ENCODE measurements at places on chromosomes 2 and 18. TPM values are rescaled to one million over a fixed set of nuclear protein-coding genes. Genes with fewer than 3 reads are reported as not detected.

DNA sequence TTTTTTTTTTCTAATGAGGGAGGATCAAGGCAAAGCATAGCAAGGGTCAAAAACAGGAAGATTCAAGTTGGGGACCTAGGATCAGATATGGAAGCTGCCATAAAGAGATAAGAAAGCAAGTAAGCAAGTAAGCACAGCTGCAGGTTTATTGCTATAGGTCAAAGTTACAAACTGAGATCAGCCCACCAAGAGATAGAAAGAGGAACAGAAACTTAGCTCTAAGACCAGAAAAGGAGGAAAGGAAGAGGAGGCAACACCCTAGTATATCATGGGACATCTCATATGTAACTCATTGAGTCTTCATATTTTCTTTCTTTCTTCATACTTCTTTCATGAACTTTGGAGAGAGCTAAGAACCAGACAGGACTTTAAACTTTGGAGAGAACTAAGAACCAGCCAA, 295.9 kb upstream of the CRIM1 start:
- DNase-seq = no peak

- no peak for DNase-seq
These were observed 549.0 kb upstream of the ID2 start for GRCh38 chr2:8132879-8133278.

DNA sequence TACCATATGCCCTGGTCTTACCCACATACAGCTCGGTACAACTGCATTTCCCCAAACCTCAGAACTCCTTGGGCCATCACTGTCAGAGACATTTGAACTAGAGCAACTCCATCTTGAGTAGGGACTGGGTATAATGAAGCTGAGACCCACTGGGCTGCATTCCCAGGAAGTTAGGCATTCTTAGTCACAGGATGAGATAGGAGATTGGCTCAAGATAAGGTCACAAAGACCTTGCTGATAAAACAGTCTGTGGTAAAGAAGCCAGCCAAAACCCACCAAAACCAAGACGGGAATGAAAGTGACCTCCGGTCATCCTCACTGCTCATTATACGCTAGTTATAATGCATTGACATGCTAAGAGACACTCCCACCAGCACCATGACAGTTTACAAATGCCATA, 131.3 kb downstream of the PIK3C3 start:
- no peak for DNase-seq

DNA sequence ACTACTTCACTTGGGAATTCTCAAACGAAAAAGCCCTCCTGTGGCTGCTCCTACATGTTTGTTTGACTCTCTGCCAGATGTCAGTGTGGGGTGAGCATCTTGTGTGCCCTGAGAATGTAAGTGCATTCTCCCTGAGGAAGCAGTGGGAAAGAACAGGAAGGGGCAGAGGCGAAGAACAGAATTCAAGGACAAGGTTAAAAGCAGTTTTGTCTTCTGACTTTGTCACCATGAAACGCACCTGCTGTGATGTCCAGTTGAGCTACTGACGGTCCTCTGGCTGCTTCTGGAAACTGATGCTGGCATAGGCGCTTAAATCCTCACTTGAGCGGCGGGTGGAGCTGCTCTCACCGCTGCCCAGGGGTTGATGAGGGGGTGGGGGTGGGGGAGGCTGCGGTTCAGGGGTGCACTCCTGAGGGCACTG, 4.9 kb downstream of the IRS1 start:
- peak; percentile 89 for DNase-seq

Gene LINC00305
- not detected for total RNA-seq

Gene CFAP65
- total RNA-seq = not detected

Gene ERICH2
- not detected for total RNA-seq

Gene SLC23A3
- 0.64 TPM for total RNA-seq

DNA sequence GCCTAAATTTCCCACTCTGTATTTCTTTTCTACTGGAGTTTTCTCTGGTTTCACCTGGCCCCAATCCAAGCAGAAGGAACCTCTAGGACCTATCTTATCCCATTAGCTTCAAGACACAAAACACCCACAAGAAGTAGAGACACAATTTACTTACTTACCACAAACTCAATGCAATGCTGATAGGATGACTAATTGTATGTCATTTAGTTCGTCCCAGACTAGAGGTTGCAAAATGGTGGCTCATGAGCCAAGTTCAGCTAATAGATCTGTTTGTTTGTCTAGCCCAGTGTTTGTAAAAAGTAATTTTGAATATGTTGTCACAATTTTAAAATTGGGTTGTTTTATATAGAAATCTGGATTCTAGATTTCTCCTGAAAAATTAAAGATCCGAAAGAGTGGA, 34.7 kb upstream of the ZSWIM2 start:
- DNase-seq = no peak

Gene DNAH7
- total RNA-seq = under 0.01 TPM

GRCh38 chr2:147488472-147488871, 356.4 kb upstream of the ACVR2A start:
- DNase-seq = no peak

- DNase-seq = no peak
These were observed 23.4 kb upstream of the CYP1B1 start for GRCh38 chr2:38099099-38100028.

GRCh38 chr18:68699043-68699442, 15.9 kb downstream of the TMX3 start:
- peak; percentile 76 for DNase-seq

DNA sequence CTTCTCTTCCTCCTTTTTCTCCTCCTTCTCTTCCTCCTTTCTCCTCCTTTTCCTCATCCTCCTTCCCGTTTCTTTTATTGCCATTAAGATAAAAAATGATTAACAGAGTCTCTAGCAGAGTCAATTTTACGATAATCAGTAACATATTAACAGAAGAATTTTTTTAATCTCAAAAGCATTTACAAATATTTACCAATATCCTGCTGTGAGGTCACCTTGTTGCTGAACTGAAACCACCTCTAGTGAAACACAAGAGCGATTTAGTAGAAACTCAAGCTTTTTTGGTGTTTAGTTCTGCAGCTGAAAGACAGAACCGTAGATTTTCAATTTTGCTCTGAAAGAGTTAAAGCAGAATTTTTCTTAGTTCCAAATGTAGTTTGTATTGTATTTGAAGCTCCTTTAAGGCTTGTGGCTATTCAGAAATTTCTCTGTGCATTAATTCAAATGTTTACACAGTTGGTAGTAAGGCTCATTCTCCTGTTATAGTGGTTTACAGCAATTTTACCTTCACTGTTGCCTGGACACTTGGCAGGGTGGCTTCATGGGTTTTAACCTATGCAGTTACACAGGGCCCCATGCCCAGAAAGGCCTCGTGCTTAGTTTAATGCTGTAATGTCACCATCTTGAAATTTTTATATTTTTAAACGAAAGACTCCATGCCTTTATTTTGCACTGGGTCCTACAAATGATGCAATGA, 1106.6 kb upstream of the FAM98A start:
- DNase-seq = no peak

GRCh38 chr18:38576349-38576748, 1010.8 kb upstream of the CELF4 start:
- DNase-seq = no peak

- peak; percentile 54 for DNase-seq
These were observed 27.4 kb downstream of the HPCAL1 start for GRCh38 chr2:10329880-10330699.

DNA sequence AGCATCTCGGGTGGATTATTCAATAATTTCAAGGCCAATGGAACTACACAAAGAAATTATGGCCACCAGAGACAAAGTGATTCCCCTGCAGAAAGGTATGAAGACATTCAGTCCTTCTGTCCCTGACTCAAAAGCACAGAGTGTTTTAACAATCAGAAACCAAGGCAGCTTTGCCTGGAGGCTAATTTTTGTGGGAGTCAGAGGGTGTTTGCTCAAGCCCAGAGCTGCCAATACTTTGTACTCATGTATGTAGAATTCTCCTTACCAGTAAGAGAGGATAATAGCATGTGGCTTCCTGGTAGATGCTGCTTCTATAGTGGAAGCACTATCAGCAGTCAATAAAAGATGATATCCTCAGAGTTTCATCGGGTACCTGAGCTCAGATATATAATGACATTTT, 178.4 kb downstream of the KCNE4 start:
- peak; percentile 4 for DNase-seq

Gene EGR4
- not detected for total RNA-seq

Gene INHA
- total RNA-seq = 0.43 TPM

GRCh38 chr2:317501-318424, 29.9 kb upstream of the ALKAL2 start:
- peak; percentile 4 for DNase-seq
